ENCODE measurements at places on chromosomes 6 and 20.

DNA sequence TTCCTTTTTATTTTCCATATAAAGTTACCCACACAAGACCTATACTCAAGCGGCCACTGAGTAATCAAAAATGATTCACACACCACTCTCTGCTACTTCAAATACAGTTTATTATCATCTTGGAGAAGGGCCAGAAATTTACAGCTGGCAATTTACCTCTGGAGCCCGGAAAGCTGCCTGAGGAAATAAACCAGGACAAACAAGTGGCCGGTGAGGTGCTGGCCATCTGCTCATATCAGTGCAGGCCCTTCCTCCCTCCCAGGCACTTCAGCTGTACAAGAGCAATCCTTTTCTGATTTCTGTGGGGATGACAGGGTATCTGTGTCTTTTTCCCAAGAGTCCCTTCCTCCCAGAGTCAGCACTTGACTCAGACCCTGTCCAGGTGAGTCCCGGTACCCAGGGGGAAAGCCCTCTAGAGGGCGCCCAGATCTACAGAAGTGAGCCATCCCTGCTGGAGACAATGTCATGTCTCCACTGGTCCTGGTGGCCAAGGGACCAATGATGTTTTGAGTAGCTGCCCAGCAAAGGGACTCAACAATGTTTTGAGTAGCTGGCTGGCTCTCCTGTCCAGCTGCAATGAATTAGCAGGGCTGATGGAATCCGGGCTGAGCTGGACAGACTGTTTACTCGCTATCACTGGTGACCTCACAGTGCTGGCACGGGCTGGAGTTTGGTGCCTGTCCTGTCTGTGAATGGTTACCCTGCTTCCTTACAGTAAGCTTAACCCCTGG is 23.6 kb downstream of the LRP11 start:
- DNase-seq: peak; percentile 92

GRCh38 chr20:62466072-62466760 is 9.6 kb downstream of the GATA5 start:
- DNase-seq: no peak

DNA sequence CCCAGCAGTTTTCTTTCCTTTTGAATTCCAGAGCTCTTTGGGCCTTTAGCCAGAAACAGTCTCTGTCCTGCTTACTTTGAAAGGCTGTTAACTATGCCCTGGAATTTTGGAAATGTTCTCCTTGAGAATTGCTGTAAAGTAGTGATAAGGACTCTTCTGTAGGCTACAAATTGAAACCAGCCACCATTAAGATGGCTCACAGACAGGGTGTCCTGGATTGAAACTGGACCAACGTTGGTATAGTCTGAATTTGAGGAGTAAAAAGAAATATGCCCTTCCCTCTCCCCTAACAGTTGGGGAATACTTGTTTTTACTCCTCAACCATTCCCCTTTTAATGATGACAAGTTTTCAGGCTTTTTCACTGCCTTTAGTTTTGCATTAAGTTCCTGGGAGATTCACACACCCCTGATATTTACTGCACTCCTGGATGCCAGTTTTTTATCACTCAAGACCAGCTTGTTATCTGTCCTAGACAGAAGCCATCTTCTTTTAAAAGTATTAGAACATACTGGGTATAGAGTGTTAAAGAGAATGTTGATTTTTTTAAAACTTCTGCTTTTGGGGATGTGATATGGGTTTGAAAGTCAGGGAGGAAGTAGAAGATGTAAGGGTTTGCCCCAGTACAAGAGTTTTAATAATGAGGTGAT is 21.9 kb downstream of the TOP1 start:
- DNase-seq: no peak

GRCh38 chr6:137673603-137674002 is 179.4 kb upstream of the OLIG3 start:
- no peak for DNase-seq

- DNase-seq: no peak
Measured at GRCh38 chr6:11318835-11319813, 86.7 kb upstream of the NEDD9 start.

GRCh38 chr6:6885521-6886170 is 222.1 kb upstream of the RREB1 start:
- peak; percentile 75 for DNase-seq

Measured in suprapubic skin (tissue), 4 donors.